ENCODE measurements at places on chromosomes 6 and 20. TPM values are rescaled to one million over a fixed set of nuclear protein-coding genes. Genes with fewer than 3 reads are reported as not detected.

Gene OR2B6
- total RNA-seq: not detected

GRCh38 chr6:159317430-159317829 lies 148.2 kb downstream of the FNDC1 start:
- DNase-seq: no peak

Gene APOM
- 4.3 TPM for total RNA-seq

Gene LPIN3
- total RNA-seq: 8.5 TPM

DNA sequence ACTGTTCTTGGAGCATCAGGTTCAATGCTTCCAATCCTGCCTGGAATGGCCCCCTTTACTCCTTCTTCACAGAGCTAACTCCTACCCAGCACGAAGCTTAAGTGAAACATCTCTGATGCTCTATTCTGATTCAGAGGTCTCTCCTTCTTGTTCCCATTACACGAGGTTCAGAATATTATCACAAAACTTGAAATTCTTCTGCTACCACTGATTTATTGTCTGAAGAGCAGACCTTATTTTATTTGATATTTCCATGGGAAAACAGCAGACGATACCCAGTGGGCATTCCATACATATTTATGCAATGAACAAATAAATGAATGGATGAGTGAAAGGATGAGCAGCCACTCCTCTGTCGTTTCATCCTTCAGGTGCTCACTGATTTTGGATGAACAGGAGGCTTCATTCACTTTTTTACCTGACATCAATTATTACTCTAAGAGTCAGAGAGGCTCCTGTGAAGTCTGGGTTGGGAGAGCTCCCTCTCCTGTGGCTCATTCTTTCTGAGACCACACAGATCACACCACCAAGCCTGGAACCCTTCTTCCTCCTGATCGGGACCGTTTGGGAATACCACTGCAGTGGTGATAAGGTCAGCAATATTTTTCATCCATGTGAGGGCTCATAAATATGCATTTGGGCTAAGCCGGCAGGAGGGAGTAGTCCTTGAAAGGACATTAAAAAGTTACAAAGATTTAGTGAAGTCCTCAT lies 25.8 kb downstream of the SMLR1 start:
- no peak for DNase-seq

DNA sequence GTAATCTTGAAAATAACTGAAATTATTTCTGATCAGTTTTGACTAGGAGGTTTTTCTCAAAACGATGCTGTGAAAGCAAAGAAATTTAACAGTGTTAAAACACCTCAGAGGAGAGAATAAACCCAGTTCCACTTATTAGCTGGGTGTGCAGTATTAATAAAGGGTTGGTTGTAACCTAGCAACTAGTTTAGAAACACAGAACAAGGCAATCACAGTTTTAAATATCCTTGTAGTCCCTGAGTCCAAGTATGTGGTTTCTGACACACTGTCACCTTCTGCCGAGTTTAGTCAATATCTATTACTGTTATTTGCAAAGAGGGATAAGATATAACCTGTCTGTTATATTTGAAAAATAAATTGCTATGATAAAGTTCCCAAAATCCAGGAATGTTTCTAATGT lies 70.2 kb upstream of the INSM1 start:
- DNase-seq: no peak

DNA sequence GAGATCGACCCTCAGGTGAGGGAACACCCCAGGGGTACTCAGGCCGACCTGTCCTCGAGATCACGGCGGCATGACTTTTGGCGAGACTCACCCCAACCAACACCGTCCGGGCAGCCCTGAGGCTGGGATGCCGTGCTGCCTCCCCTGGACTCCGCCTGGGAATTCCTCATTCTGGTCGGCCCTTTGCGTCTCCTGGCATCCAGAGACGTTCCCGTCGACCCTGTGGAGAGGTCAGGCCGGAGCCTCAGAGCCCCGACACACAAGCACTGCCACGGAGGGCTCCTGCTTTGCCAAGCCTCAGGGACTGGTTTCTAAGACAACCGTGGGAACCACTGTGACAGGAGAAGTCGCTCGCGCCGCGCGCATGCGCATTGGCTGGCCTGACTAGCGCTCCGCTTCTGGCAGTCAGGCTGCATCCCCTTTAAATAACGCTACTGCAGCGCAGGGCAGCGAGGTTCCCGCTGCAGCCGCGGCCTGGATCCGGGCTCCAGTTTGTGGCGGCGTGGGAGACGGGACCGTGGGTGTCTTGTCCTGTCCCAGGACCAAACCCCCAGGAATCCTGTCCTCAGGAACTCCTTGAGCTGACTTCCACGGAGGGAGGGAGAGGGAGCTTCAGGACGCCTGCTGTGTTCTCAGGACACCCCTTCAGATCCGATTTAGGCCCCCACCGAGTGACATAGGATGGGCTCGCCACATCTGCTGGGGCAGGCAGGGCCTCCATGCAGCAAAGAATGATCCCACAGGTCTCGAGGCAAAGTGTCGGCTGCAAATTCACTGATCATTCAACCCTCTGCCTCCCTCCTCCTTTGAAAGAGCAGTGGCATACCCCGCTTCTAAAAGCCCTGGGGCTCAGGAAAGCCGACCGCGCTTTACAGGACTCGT lies 163.2 kb upstream of the ZNF337 start:
- DNase-seq: peak; percentile 72

GRCh38 chr6:90406142-90406794 lies 109.6 kb upstream of the BACH2 start:
- DNase-seq: no peak

DNA sequence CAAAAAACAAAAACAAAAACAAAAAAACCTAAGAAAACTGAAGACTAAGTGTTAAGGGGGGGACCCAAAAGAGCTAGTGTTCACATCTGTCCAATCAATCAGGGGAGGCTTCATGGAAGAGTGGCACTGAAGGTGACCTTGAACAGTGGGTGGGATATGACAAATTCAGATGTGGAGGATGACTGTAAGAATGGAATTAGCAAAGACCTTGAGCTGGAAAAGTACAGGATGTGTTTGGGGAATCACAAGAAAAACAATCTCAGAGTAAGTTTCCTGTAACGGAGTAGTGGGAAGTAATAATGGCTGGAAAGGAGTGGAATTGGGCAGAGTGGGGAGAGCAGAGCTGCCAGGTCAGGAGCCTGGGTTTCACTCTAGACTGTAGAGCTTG lies 2.9 kb upstream of the IER3 start:
- DNase-seq: no peak

Gene AIF1
- 5.4 TPM for total RNA-seq

DNA sequence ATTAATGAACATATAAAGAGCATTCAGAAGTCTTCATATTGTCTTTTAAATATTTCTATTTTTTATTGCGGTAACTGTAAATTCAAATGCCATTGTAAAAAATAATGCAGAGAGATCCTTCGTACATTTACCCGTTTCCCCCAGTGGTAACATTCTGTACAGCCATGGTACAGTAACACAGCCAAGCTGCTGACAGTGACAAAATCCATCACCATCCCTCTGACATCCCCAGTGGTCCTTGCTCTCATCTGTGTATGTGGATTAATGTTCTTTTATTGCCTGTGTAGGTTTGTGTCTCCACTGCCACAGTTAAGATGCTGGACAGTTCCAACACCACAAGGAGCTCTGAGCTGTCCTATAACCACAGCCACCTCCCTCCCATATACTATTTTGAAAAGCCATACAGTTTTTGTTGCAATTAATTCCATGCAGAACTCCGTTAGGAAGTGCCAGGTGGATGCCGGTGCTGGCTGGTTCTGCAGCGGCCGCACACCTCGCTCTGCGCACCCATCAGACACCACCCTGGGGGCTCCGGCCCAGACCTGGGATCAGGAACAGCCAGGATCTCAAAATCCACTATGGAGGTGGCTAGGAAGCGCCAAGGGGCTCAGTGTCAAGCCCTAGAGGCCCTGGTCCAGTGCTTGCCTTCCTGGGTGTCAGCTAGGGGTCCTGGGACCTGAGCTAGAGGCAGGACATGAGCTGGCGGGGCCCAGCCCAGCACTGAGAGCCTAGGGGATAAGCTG lies 93.1 kb upstream of the PMEPA1 start:
- no peak for DNase-seq

Gene STMND1
- not detected for total RNA-seq

GRCh38 chr6:144493035-144493910 lies 208.1 kb downstream of the UTRN start:
- no peak for DNase-seq

DNA sequence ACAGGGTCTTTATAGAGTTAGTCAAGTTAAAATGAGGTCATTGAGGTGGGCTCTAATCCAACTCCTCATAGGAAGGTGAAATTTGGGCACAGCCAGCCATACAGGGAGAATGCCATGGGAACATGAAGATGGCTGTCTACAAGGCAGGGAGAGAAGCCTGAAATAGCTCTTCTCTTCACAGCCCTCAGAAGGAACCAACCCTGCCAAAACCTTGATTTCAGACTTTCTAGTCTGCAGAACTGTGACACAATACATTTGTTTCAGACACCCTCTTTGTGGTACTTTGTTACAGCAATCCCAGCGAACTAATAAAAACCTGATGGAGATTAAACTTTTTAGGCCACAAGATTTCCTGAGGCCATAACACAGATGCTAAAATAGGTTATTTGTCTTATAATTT lies 43.1 kb upstream of the HECA start:
- no peak for DNase-seq

Gene C20orf144
- total RNA-seq: 0.21 TPM

GRCh38 chr6:106715922-106716321 lies 86.5 kb downstream of the QRSL1 start:
- DNase-seq: no peak

DNA sequence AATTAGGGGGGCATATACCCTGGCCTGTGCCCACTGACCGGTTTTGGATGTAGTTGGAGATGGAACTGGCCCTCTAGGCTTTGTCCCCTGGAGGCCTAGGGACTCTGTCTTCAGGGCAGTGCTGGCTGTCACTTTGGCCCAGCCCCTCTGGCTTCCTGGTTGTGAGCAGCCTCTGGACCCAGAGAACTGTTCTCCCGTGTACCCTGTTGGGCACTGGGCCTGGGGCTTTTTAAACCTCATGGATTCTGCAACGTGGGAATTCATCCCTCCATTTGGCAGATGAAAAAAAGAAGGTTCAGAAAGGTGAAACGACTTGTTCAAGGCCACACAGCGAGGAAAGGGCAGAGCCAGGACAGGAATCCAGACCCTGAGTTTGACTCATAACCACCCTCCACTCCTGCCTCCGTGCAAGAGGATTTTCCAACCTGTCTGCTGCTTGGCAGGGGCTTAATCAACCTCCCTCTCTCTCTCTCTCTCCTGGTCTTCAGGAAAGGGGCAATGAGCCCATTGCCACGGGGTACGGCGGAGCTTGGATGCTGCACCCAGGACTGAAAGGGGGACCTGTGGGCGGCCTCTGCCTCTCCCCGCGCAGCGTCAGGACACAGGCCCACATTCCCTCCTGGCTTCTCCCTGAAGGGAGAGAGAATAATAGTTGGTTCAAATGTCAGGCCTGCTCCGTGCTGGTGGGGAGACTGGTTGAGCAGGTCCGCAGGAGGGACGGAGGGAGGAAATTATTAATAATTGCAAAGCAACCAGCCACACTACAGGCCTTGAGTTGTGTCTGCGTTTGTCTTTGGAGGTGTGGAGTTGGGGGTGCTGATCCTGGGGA lies 56.0 kb downstream of the CEBPB start:
- DNase-seq: no peak

- no peak for DNase-seq
Observed at GRCh38 chr6:144753023-144753705, 468.0 kb downstream of the UTRN start.

Gene SLC22A23
- 33.8 TPM for total RNA-seq

Gene TPBG
- total RNA-seq: 29.6 TPM

- no peak for DNase-seq
Observed at GRCh38 chr6:165664559-165665383, 1.7 kb upstream of the PDE10A start.

Gene SLC13A3
- 13.5 TPM for total RNA-seq
